ENCODE measurements at places on chromosomes 11 and 22.

DNA sequence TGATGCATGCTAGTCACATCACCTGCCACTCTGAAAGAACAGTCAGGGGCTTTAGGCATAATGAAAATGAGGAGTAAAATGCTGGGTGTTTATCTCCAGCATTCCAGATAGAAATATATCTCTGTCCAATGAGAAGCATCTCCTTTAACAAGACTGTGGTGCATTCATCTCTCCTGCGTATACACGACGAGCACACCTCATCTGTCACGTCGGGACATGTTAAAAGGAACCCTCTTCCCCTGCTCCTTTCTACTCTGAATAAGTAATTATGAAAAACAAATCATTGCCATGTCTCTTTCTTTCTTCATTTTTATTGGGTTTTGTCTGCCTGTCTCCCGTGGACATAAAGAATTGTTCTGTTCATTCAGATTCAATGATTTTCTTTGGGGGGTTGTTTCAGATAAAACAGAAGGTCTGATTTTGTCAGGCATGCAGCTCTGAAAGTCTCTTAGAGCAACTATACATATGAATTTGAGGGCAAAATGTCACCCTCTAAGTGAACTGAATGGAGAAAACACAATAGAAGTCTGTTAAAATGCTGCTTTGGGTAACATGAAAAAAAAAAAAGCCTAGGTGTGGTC is 195.0 kb downstream of the MAML2 start:
- DNase-seq, result no peak

DNA sequence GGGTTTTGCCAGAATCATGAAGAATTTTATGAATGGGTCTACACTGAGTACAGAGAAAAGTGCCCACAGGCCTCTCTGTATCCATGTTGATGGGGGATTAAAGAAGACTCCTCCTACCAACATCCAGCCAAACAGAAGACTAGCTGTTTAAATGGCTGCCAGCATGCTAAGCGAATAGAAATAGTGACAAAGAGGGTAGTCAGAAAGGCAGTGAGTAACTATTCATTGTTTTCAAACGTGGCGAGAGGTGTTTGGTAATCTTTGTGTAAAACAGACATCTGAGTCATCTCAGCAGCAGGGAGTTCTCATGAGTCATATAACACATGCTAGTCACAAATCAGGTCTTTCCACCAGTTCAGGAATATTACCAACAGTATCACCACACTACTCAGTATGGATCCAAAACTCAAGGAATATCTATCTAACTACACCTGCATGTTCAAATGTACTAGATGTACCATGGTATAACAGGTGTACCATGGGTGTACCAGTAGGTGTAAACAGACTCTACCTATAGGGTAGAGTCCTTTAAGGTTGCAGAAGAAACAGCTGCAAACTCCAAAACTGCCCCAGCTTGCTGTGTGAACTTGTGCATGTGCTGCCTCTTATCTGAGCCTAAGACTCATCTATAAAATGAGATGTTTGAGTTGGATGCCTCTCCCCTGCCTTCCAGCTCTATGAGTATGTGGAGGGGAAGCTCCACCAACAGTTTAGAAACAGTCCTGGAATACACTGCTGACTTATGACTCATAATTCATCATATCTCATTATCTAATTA is 82.0 kb downstream of the SLC1A2 start:
- no peak for DNase-seq

GRCh38 chr11:8905528-8906165 is 5.3 kb upstream of the AKIP1 start:
- no peak for DNase-seq

- no peak for DNase-seq
These were observed 25.5 kb upstream of the TIMP3 start for GRCh38 chr22:32775957-32776356.

- DNase-seq, result no peak
These were observed 63.5 kb downstream of the BRD1 start for GRCh38 chr22:49764127-49764581.

- DNase-seq, result no peak
These were observed 14.8 kb upstream of the FAM168A start for GRCh38 chr11:73612601-73613140.

DNA sequence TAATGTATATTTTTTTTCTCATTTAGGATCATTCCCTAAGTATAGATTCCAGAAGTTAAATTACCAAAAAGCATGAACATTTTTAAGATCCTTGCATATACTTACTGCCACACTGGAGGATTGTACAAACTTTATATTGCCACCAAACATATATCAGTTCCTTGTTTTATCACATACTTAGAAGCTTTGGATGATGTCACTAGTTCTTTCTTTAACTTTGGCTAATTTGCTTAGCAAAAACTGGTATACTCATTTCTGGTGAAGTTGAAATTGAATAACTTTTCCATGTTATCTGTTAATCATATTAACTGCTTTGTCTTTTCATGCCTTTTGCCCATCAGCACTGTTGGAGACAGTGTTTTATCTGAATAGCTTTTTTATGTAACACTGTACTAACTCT is 31.6 kb upstream of the PRDM10 start:
- DNase-seq, result no peak

GRCh38 chr11:36744375-36745168 is 146.5 kb upstream of the RAG2 start:
- DNase-seq, result peak; percentile 69
